Activated T-cell treated with anti-CD3 and anti-CD28 coated beads, Interleukin-2, amount 50 U/mL, for 1 hour (primary cell): ENCODE measurements at places on chromosomes 2 and 18.

- no peak for DNase-seq
Measured at GRCh38 chr18:51654488-51655326, 457.2 kb upstream of the MEX3C start.

GRCh38 chr2:136441979-136442714 is 323.2 kb upstream of the THSD7B start:
- no peak for DNase-seq

DNA sequence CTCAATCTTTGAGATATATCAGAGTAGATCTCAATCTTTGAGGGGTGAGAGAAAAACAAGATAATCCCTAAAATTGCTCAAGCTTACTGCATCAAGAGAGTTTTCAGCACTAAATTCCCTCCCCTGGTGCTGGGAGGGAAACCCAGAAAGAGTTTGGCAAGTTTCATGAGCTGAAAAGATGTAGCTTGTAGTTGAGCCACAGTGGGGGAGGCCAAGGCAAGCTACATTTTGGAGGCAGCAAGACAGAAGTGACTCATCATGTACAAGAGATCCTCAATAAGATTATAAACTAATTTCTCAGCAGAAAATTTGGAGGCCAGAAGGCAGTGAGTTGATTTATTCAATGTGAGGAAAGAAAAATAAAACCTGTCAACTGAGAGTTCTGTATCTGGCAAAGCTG is 308.2 kb downstream of the PIEZO2 start:
- DNase-seq: no peak

DNA sequence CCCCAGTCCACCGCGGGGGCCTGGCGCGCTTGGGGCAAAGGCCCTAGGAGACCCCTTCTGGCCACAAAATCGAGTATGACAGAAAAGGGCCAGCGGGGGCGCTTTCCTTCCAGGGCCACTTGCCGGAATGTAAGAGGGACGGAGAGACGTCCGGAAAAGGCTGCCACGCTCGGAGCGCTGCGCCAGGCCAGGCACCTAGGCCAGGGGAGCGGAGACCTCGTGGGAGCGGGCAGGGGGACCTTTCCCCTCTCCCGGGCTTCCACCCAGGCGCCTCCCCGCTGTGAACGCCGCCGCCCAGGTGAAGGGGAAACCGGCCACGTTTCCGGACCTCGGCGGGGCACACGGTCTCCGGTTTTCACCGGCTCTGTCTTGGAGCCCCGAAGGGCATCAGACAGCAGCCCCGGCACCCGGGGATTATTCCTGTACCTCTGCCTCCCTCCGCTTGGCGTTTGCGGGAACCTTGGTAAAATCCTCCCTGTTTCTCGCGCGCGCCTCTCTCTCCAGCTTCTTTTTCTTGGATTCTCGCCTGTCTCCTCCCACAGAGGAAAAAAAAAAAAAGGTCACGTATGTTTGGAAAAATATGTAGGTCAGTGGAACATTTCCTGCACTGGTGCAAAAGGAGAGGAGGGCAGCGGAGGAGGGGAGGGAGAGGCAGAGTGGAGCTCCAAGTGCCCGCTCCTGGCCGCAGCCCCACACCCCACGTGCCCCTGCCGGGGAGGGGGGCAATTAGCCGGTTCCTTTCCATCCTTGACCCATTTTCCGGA is 1.2 kb upstream of the NPAS2 start:
- DNase-seq: peak; percentile 42

GRCh38 chr18:55841314-55841713 is 253.3 kb upstream of the TCF4 start:
- DNase-seq: no peak

- no peak for DNase-seq
Measured at GRCh38 chr2:173652767-173653431, 298.2 kb downstream of the CDCA7 start.

GRCh38 chr2:37706334-37707183 is 35.1 kb upstream of the CDC42EP3 start:
- DNase-seq: no peak

GRCh38 chr18:45104049-45104395 is 423.3 kb downstream of the SETBP1 start:
- no peak for DNase-seq

DNA sequence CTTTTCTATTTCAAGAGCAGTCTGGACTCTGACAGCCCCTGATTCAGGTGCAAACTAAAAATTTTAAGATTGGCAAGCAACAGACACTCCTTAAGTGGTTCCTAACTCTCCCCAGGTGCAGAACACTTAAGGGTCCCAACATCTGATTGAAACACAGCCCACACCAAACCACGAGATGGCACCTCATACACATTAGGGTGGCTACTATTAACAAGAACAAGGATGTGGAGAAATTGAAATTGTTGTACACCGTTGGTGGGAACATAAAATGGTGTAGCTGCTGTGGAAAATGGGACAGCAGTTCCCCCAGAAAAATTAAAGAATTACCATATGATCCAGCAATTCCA is 82.3 kb downstream of the POLR1A start:
- no peak for DNase-seq

GRCh38 chr2:96690306-96691021 is 47.9 kb downstream of the FER1L5 start:
- DNase-seq: no peak

GRCh38 chr2:38698467-38699003 is 32.6 kb downstream of the GALM start:
- DNase-seq: no peak

DNA sequence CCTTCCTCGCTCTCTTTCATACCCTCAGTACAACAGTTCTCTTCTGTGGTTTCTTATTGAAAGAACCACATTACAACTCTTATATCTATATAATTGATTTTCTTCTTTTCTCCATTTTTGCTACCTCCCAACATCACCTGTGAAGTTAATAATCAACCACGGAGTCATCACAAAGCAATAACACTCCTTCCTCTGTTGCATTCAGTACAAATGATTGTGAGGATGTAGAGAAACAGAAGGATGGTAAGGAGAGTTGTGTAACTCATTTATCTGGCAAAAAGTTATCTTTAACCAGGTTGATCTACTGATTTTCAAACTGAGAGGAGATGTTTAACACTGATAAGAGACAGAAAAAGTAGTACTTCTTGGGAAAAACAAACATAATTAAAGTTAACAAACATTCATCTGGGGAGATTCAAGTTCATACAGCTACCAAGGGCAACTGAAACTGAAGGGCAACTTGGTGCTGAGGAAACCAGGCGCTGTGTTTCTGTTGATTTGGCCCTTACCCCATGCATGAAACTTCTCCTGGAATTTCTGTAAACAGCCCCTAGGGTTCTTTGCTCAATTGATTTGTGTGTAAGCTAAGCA is 14.2 kb downstream of the IDH1 start:
- DNase-seq: no peak

DNA sequence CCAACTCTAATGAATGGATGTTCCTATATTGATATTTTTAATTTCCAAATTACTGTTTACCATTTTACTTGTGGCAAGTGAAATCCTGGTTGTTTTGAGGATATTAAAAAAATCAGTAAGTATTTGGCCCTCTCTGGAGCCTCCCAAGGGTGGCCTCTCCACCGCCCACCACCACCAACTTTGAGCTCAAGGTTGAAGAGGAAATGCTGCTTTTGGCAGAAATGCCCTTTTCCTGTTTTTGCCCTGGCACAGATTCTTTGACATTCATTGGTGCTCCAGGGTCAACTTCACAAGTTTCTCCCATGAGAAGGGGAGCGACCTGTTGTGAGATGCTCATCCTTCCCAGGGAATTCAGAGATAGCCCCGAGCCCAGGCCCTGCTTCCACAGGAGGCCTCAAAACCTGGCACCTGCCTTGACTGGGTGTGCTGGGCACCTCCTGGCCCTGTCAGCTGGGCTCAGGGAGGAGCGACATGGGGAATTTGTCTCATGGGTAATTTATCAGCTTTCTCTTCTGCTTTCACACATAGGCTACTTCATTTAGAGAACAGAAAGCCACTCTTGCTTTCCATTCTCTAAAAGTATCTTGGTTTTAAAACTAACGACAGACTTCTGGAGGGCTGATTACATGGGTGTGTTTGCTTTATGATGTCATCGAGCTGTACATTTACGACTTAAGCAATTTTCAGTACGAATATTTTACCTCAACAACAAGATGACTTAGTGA is 6.9 kb downstream of the CD8A start:
- DNase-seq: no peak

GRCh38 chr2:20198796-20199632 is 25.9 kb downstream of the SDC1 start:
- no peak for DNase-seq

DNA sequence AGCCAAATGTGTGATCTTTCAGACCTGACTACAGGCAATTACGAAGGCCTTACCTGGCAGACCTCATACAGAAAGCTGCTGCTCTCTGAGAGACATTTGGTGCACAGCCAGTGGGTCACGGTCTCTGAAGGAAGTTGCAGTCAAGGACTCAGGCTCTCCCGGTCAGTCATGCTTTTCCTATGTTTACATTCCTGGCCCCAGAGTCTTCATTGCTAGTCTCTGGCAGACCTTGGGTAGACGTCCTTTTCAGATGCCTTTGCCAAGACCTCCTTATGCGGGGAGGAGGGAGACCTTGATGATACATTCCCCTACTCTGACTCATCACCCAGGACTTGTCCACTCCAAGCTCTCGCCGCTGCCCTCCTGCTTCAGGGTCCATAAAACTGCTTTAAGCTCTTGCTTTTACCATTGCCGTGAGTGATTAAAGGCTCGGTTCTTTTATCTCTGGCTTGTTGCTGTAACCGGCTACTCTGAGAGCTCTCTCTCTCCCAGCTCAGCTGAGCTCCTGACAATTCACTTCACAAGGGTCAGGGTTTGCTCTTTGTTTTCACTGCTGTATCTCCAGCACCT is 62.0 kb upstream of the SLC35F5 start:
- DNase-seq: no peak

DNA sequence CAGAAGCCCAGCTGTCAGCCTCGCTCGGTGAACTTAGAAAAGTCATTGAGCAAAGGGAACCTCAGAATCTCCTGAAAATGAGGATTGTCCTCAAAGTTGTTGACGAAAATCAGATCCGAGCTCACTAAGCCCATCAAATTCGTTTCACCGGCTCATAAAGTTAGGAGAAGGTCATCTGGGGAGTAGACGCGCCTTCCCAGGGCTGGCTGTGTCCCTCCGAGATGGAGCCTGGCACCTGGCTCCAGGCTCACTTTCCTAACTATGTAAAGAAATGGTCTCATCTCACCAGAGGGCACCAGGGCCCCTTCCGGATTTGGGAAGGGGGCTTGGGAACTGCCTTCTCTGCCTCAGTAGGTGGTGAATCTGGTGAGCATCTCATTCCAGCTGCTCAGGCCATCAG is 145.5 kb downstream of the PXDN start:
- DNase-seq: no peak

- DNase-seq: no peak
Measured at GRCh38 chr2:198277181-198277580, 472.8 kb downstream of the PLCL1 start.

GRCh38 chr18:12086249-12086648 is 7.4 kb upstream of the ANKRD62 start:
- no peak for DNase-seq

DNA sequence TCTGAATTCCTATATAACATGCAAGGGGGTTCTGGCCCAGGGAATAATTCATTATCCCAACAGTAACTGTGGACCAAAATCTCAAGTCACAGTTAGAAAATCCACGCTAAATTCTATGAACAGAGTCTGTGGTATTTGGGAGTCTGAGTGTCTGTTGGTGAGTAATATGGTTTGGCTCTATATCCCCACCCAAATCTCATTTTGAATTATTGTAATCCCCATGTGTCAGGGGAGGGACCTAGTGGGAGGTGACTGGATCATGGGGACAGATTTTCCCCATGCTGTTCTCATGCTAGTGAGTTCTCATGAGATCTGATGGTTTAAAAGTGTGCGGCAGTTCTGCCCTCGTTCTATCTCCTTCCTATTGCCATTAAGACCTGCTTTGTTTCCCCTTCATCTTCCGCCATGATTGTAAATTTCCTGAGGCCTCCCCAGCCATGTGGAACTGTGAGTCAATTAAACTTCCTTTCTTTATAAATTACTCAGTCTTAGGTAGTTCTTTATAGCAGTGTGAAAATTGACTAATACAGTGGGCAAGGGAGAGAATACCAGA is 68.3 kb downstream of the NBAS start:
- DNase-seq: no peak

GRCh38 chr2:150232871-150233270 is 254.6 kb downstream of the RND3 start:
- DNase-seq: no peak

- no peak for DNase-seq
Measured at GRCh38 chr2:17717666-17718065, 35.9 kb downstream of the SMC6 start.

GRCh38 chr2:201235860-201236811 is 24.2 kb upstream of the CASP8 start:
- DNase-seq: peak; percentile 58

DNA sequence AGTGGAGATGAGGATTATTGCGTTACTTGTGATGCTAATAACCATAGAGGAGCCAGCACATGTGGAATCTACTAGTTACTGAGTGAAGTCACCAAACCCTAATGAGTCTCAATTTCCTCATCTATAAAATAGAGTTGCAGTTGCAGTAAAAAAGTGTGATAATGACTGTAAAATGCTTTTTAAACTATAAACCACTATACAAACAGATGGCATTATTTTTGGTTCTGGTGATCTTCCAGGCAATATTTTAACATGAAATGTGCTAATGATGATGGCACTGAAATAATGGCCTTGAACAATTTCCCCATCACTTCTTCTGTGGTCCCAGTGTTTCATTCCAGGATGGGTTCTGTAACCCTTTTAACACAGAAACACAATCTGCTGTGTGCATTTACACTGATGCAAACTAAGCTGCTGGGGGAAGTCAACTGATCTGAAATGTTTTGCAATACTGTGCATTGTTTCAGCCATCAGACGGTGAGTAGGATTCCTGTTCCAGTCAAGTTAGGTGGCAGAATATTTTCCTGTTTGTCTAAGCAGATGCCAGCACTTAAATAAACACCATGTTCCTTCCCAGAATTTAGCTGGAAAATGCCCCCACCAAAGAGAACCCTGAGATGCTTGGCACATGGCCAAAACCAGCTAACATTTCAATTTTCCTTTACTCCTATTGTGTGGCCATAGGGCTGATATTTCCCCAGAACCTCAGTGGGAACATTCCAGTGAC is 52.6 kb downstream of the TACR1 start:
- no peak for DNase-seq

GRCh38 chr2:157336137-157337010 is 10.8 kb upstream of the ERMN start:
- no peak for DNase-seq

DNA sequence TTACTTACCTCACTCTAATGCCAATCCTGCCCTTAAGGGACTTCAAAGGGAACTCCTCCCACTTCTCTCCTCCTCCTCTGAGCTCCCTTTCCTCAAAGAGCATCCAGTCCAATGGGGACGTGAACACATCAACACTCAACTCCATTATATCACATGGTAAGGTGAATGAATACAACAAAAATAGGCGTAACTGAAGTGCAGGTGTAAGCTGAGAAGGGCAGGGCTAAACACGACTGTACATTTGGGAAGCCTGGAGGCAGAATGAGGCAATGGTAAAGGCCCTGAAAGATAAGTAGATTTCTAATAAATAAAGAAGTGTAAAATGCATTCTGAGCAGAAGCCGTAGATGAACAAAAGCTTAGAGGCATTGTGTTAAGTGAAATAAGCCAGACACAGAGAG is 226.1 kb upstream of the TRIB2 start:
- no peak for DNase-seq
